Effector CD4-positive, alpha-beta T cell (primary cell): ENCODE measurements at places on chromosomes 2 and 18.

DNA sequence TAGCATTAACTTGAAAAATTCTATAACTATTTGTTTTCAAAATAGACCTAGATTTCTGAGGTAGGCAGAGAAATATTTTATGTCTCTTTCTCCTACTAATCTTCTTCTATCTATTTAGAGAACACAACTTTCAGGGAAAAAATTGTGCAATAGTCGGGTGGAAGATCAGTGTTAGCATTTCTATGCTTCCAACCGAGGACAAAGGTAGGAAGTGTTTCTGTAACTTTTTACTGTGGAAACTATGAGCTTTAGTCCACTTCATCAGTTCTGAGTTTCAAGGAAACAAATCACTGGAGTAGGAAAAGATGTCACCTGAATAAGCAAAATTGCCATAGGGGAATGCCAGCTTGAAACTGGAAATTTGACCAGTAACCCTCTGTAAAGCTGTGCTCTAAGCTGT lies 207.7 kb upstream of the CTAGE1 start:
- DNase-seq, result no peak

DNA sequence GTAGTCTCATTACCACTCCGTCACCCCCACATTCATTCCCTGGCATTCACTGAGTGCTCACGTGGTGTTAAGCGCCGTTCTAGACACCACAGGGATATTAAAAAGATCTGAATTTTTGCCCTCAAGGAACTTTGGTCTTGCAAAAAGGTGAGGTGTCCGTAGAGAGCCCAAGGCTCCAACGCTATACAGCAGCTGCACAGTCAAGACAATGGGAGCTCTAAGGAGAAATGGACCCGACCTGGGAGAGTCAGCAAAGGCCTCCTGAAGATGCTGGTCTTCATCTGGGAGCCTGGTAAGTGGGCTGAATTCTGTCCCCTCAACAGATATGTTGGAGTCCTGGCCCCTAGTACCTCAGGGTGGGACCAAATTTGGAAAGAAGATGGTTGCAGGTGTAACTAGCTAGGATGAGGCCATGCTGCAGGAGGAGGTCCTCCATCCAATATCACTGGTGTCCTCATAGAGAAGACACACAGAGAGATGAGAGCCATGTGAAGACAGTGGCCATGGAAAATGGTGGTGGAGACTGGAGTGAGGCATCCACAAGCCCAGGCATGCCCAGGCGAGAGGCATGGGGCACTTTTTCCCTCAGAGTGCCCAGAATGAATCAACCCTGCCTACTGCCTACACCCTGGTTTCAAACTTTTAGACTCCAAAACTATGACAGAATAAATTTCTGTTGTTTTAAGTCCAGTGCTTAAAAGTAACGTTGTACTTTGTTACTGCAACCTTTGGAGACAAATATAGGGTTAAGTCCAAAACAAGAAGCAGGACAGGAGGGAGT lies 247.3 kb downstream of the TTC32 start:
- DNase-seq, result no peak

GRCh38 chr2:237201461-237202287 lies 116.0 kb downstream of the COPS8 start:
- no peak for DNase-seq

DNA sequence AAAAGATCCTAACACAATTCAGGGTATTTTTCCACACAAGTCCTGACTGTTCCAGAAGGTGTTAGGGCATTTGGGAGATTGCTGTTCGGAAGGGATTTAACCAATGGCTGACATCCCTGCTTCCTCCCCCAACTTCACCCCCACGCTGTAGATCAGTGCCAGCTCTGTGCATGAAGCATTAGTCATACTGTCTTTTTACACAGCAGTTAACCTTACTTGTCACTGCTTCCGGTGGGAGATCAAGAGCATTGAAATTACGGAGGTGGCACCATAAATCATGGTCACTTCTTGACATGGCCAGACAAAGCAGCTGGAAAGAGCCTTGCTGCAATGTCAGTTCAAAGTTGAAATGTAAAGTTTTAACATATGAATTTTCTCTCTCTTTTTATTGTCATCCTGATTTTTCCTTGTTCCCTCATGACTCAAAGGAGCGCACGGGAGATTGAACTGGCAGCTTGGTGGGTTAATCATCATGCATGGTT lies 70.2 kb downstream of the HRH4 start:
- DNase-seq, result no peak

- DNase-seq, result no peak
Measured at GRCh38 chr18:2657788-2658458, 2.4 kb downstream of the SMCHD1 start.

DNA sequence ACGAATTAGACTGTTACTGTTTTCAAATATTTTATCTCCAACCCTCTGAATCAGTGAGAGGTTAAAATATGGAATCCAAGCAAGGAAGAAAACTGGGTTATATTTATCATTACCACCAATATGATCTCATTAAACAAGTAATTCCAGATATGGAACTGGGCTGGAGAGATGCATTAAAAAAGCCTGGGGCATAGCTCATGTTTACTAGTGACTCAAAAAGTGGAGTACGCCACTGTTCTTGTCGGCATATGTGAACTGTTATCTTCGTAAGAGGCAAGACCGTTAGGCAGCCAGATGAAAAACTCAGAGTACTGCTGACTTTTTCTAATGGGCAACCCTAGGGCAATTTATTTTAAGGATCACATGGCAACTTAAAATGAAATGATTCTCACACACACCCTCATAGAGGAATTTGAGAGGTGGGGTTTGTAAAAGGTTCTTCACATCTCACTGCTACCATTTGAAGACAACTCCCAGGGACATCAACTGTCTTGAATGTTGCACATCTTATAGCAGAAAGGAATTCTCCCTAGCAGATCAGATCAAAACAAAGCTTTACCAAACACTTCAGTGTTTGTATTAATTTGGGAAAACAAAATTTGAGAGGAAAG lies 105.2 kb upstream of the TFCP2L1 start:
- no peak for DNase-seq

- DNase-seq, result no peak
Measured at GRCh38 chr18:36610661-36611060, 218.1 kb downstream of the TPGS2 start.

DNA sequence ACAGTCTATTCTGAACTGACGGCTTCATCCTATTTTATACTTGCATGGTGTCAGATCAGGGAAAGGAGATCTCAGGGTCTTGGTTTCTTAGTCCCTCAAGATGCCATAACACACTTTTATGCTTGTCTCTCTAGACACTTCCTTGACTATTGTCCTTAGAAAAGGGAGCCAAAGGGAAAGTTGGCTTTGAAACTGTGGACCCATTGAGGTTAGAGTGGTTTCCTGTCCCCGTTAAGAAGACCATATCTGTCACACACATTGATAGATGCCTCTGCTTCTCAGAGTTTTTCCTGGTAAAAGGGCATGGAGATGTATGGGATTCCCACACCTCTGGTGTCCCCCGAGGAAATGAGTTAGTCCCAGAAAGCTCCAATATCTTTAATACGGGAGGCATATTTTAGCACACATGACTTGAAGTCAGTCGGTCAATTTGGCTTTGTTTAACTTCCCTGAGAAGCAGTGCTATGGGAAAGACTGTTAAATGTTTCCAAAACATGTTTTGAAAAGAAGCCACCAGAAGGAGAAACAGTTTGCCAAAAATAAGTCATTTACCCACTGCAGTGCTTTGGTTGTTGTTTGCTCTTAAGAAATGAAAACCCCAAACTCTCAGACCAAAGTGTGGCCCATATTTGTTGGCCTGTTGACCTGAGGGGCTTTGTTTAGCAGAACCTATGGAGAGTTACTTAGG lies 133.4 kb upstream of the CXCR4 start:
- DNase-seq, result no peak

DNA sequence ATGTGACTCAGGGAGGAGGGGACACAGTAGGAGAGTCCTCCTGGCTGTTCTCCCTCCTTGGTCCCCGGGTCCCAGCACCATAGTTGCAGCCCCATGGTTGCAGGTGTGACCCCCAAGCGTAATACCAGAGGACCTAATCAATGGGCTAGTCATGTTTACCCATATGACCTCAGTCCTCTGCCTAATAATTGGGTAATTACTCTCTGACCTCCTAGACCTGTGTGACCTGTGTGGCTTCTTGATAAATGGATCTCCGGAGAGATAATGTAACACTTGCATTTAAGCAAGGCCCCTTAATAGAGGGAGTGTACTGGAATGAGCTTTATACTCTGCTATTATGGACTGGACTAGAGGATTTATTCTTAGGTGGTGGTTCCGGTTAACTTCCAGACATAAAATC lies 32.2 kb upstream of the GMCL1 start:
- no peak for DNase-seq

- no peak for DNase-seq
Measured at GRCh38 chr2:221997100-221997499, 301.7 kb downstream of the PAX3 start.
